ENCODE measurements at places on chromosomes 11 and 22. TPM values are rescaled to one million over a fixed set of nuclear protein-coding genes. Genes with fewer than 3 reads are reported as not detected.

OR51B5 gene
- total RNA-seq, result not detected

GRM5 gene
- total RNA-seq, result not detected

OR52A1 gene
- not detected for total RNA-seq

FAM111B gene
- 50.4 TPM for total RNA-seq

MCHR1 gene
- not detected for total RNA-seq

RTN4RL2 gene
- 0.44 TPM for total RNA-seq
